Activated naive CD8-positive, alpha-beta T cell treated with anti-CD3 and anti-CD28 coated beads for 36 hours (primary cell): ENCODE measurements at places on chromosomes 4 and X.
A peak's percentile ranks its signal among the peaks of the same experiment; 100 is the strongest.

GRCh38 chr4:153798420-153798819 is 9.5 kb upstream of the SFRP2 start:
- no peak for DNase-seq

- DNase-seq, result no peak
Measured at GRCh38 chrX:13863324-13863723, 46.4 kb upstream of the GPM6B start.

DNA sequence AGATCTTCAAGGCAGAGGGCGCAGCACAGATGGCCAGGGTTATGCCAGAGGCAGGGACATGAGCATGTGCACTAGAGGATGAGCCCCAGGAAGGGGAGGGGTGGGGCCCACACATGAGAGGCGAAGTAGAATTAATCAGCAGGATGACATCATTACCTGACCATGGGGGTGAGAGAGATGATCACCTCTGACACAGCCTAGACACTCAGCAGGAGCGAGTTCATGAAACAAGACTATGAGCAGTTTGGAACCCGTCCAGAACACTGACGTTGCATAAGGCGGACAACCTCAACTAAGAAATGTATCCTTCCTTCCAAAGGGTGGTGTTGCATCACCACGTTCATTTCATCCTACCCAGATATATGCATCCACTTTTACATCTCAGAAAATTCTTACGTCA is 446.7 kb upstream of the TENM3 start:
- no peak for DNase-seq

DNA sequence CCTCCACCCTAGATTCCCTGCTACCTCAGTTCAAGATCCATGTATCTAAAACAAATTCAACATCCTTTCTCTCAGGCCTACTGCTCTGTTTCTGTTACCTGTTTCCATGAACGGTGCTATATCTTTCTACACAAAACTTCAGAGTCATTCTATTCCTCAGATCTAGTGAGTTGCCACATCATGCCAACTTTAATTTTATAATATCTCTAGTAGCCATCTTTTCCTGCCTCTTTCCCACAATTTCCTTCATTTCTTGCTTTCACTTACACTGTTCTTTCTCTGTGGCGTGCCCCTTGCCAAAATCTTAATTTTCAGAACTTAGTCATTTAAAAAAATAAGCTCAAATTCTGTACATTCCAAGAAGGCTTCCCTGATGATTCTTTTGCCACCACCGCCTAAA is 15.2 kb downstream of the GUCY1A1 start:
- DNase-seq, result no peak

- DNase-seq, result no peak
Measured at GRCh38 chr4:23161787-23162186, 469.1 kb downstream of the GBA3 start.

- DNase-seq, result peak; percentile 8
Measured at GRCh38 chrX:110003167-110004156, 548 bp downstream of the TMEM164 start.

GRCh38 chr4:120327276-120327675 is 260.6 kb upstream of the MAD2L1 start:
- DNase-seq, result no peak

DNA sequence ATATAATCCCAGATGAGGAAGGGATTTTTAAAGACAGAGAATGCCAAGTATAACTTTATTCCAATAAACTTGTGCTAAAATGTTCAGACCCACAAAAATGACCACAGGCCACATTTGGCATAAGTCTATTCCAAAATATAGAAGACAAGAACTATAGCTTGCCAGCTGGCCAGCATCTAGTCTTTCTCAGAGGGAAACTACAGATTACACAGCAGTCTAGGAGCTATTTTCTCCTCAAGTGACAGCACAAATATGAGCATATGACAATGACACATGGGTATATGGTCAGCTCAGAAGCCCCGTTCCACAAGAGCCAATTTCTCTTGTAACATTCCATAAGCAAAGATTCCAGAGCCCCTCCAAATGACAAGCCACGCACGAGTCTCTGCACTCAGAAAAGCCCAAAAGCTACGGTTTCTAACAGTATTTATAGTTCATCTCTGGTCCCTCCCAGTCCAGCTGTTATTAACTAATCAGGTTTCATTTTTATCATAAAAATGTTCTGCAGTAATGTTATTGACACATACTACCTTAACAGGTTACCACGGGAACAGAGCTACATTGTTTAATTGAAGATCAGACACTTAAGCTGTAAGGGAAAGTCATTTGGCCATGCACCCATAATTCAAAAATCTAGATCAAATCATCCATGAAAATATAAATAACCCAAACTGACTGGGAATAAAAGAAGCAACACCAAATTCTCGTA is 70.3 kb downstream of the RAB28 start:
- no peak for DNase-seq

- DNase-seq, result no peak
Measured at GRCh38 chr4:82469791-82470345, 39.5 kb downstream of the ENOPH1 start.

DNA sequence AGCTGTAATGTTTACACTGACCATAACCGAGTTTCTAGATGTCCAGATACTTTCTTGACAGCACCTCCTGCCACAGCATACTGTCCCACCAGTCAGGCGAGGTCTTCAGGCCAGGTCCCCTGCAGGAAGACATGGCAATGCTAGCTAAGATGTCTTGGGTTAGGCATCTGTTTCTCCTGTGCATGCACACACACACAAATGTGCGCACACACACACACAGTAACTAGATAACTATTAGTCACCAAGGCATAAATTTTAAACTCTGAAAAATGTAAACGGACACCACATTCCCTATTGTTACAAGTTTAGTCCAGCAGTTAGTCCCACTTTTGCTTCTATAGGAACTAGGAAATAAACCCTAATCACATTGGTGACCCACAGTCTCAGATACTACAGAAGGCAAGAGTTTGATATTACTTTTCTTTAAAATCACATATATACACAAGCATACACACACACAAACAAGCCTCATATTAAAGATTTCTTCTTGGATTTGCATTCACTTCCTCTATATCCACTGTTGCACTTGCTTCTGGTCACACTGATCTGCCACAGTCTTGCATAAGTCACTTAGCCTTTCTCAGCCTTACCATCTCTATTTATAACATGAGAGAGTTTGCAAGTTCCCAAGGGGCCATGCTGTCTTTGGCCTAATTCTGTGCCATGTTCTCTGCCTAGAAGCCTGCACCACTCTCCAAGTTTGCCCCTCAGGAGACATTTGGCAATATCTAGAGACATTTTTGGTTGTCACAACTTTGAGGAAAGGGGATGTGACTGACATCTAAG is 32.2 kb downstream of the IL21 start:
- no peak for DNase-seq

DNA sequence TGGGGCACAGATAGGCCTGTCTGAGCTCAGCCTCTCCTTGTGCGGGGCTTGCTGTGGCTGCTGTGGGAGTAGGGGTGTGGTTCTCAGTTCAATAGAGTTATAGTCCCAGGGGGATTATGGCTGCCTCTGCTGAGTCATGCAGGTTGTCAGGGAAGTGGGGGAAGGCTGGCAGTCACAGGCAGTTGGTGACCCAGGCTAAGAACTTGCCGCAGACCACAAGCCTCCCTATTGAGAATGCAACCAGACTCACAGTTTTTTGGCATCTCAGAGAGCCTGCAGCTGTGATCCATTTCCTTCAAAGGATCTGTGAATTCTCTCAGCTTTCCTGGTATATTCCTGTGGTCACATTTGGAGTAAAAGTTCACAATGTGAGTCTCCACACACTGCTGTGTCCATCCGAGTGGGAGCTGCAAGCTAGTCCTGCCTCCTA is 364.9 kb downstream of the ZNF674 start:
- DNase-seq, result peak; percentile 3

- DNase-seq, result no peak
Measured at GRCh38 chr4:115334736-115335411, 221.5 kb upstream of the NDST4 start.

DNA sequence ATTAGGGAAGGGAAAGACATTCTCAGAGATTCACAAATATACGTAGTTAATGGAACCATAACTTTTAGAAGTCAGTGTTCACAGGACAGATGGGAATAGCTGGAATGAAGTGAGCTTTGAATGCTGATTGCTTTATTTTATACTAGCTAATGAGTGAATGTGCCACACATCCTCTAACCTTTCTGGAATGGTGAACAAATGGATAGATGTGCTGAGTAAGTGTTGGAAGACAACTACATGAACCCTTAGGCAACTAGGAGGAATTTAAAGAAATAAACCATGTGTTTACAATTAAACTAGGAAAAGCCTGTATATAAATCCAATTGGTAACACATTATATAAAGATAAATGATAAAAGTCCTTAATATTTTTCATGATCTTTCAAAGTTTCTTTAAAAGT is 91.6 kb upstream of the LIMCH1 start:
- no peak for DNase-seq

- no peak for DNase-seq
Measured at GRCh38 chr4:136002316-136002715, 1530.0 kb downstream of the PCDH18 start.

GRCh38 chrX:23732704-23733103 is 10.4 kb downstream of the ACOT9 start:
- no peak for DNase-seq

DNA sequence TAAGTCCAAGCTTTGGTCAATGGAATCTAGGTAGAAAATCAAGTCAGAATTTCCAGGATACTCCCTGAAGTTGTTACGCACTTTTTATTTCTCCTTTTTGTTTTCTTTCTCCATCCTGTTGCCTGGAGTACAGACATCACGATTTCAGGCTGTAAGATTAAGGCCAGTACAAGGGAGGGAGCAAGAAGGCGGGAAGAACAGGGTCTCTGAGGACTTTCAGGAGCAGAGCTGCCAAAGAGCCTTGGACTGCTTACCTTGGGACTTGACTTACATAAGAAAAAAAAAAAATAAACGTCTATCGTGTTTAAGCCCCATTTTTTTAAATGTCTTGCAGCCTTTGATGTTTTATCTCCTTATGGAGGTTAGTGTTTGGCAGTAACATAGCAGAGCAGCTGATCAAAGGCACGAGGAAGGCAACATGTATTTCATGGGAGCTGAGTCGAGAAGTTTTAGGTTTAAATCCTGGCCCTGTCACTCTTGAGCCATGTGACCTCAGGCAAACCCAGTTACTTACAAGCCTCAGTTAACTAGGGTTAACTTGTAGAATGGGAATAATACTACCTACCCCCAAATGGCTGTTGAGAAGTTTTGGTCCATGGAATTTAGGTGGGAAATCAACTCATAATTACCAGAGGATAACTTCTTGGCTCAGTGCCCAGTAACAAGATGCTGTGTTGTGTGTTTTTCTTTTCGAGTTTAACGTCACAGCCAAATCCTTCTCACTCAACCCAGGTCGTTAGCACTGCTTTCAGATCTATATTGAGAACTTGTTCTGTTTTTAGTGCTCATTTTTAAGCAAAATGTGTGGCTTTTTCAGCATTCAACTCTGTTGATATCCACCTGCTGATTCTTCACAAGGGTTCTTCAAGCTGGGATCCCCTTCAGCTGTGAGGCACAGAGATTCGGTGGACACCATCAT is 106.8 kb downstream of the CLNK start:
- DNase-seq, result no peak

- DNase-seq, result no peak
Measured at GRCh38 chr4:189809839-189810238, 130.8 kb upstream of the FRG1 start.

- DNase-seq, result no peak
Measured at GRCh38 chr4:15809058-15809457, 30.9 kb downstream of the CD38 start.

DNA sequence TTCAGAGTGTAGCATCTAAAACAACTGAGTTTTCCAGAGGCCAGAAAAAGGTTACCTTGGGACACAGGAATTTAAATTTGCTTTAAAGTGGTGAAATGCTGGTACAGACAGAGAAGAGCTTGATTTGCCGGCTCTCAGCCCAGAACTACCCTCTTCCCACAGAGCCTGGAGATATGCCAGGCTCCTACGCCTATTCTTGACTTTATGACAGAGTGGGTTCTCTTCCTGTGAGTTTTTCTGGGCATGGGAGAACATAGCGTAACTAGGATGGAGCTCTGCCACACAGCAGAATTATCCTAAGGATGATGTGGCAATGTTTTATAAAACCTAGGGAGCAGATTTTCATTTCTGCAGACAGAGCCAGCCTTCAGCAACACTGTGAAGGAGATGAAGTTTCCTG is 241.8 kb downstream of the GRIA3 start:
- DNase-seq, result no peak

GRCh38 chr4:151195801-151196200 is 81.2 kb upstream of the PRSS48 start:
- DNase-seq, result no peak

GRCh38 chr4:2858451-2859217 is 15.0 kb downstream of the ADD1 start:
- DNase-seq, result no peak

GRCh38 chrX:39171686-39172085 is 370.4 kb downstream of the MID1IP1 start:
- DNase-seq, result no peak

GRCh38 chr4:77481856-77482255 is 123.8 kb upstream of the CXCL13 start:
- DNase-seq, result no peak
